ENCODE measurements at places on chromosomes 1 and 21.

GRCh38 chr21:43726686-43727518, 8.0 kb downstream of the PDXK start:
- peak; percentile 56 for DNase-seq

DNA sequence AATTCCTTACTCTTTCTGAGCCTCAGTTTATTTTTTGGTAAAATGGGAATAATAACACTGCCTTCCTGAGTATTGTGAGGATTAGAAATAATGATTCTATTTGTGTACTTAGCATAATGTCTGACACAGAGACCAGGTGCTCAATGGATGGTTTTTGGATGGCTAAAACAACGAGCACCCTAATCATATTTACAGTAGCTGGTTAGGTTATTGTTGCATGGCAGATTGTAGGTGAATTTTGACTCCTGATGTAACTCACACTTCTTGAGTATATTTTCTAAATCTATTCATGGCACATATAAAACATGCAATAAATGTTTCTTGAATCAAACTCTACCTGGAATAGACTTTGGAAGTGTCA, 11.9 kb upstream of the DUSP10 start:
- no peak for DNase-seq

DNA sequence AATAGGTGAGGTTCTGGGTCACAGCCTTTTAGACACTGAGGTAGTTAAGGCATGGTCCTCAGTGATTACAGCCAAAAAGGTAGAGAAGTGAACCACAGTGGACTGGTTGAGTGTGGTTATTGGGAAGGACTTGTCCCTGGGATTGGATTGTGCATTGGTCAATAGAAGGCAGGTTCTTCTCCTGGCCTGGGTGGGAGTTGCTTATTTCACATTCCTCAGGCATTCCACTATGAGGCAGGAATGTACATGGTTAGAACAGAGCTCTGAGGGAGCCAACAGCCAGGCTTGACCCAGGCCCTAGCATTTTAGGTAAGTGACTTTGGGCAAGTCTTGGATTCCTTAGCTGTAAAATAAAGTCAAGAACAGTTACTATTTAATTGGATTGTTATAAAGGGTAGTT, 97.9 kb upstream of the MARK1 start:
- DNase-seq = no peak

DNA sequence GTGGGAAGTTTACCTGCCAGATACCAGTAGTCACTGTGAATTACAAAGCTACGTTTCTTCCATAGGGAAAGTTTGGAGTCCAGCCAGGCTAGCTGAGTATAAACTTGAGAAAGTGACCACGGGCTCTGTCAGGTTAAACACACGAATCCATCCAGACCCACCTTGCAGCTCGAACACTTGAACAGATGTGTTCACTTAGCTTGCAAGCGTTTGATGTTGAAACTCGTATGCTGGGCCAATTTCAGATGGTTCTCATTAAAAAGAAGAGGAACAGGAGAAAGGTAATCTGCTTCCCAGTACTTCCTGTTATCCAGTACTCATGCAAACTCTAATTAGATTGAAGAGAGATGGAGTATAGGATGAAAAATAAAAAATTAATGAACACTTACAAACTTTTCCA, 636.4 kb downstream of the SMYD3 start:
- DNase-seq = no peak

GRCh38 chr1:6460301-6461050, 5.5 kb downstream of the TNFRSF25 start:
- DNase-seq = no peak

DNA sequence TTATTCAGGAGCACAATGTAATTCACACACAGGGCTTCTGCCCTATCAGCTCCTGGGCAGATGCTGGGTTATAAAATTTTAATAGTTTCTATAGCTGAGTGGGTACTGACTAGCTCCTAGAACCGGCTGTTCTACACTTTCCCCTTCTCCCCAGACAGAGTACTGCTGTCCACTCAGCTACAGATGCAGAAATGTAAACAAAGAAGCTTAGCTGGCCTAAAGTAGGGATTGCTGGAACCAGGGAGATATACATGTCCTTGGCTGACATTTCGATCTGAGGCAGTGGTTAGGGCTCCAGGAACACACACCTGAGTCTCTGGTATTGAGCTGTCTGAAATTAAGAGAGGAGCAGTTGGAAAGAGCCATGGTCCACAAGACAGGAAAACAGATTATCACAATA, 211.5 kb upstream of the USP24 start:
- no peak for DNase-seq

GRCh38 chr1:173937062-173937461, 19.9 kb upstream of the SERPINC1 start:
- no peak for DNase-seq

Data from ACHN (cell line).